CMK (cell line): ENCODE measurements at places on chromosomes 3 and 15.
A peak's percentile ranks its signal among the peaks of the same experiment; 100 is the strongest.

- DNase-seq, result no peak
Observed at GRCh38 chr3:42705058-42705767, 2.6 kb upstream of the HHATL start.

DNA sequence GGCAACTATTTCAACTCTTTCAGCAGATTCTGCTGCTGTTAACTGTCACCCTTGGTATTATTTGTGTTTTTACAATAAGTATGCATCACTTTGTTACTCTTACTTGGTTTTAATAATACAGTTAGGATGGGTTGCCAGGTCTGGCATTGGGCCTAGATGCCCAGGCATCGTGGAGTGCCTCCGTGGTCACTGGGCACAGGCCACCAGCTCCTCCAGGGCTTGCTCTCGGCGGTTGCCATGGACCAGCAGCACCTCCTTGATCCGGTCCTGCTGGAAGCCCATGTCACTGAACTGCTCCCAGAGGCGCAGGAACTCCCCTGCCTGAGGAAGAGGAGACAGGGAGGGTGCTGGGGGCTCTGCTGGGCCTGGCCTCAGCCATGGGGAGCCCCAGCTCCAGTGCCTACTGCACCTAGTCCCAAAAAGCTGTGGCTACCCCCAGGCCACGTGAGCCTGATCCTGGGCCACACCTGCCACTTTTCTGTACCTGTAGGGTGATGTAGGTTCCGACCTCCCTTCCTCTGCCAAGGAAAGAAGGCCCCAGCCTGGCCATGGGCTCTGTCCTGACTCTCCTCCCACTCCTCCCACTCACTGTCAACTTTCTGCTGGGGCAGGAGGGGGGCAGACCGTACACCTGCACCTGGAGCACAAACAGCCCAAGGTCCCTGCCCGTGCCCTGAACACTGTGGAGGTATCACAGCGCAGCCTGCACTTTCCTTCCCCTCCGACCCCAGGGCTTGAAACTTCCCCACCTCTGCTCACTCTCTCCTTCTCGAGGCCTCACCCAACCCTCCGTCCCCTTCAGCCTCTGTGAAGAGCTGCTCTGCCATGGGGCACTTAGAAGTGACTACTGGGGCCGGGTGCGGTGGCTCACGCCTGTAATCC is 16.6 kb downstream of the KBTBD13 start:
- DNase-seq, result no peak

DNA sequence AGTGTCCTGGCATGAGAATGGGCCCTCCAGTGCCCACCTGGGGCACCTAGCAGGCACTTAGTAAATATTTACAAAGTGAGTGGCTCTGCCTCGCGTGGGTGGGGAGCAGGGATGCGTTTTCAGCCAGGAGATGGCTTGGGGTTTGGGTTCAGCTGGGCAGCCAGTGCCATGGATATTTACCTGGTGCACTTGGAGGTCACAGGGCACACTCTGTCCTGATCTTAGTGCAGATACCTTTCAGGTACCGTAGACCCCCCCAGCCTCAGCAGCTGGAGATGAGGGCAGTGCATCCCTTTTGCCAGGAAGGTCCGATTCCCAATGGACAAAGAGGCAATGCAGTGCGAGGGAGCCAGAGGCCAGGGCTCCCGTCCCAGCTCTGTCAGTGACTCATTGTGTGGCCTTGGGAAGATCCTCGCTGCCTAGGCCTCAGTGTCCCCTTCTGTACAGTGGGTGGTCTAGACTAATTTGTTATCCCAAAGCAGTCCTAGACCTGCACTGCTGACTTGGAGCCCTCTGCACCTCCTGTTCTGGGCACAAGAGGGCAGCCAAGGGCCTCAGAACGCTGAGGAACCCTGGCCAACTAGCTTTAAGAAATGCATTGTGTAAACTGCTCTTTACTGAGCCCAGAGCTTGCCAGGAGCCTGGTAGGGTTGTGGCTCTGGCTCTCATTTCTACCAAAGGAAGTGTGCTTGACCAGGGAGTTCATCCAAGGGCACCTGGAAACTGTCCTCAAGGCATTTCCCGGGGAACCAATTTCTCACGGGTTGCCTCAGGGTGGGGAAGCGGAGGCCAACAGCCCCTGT is 16.0 kb downstream of the HDAC11 start:
- DNase-seq, result peak; percentile 60

- DNase-seq, result no peak
Observed at GRCh38 chr3:176566757-176567156, 630.5 kb downstream of the TBL1XR1 start.

DNA sequence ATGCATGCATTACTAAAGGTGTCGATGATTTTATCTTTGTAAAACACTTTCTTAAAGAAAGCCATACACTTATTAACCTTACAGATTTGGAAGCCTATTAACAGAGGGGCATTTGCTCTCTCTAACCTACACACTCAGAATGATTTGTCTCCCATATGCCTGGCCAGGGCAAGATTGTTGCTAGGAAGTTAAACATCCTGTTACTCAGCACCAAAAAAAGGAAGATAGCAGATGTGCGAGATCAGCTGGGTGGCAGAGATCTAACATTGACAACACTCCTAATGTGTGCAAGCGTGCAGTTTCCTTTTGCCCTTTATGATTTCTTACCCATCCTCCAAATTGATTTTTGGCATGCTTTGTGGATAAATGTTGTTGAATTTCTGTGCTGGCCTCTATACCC is 73.9 kb upstream of the TMEM108 start:
- no peak for DNase-seq

GRCh38 chr3:32447865-32448400 is 54.7 kb downstream of the CMTM6 start:
- DNase-seq, result no peak

GRCh38 chr3:140351466-140351865 is 326.4 kb upstream of the TRIM42 start:
- no peak for DNase-seq

- no peak for DNase-seq
Observed at GRCh38 chr3:127566833-127567232, 23.7 kb downstream of the TPRA1 start.

GRCh38 chr3:168096210-168096652 is 507 bp upstream of the GOLIM4 start:
- no peak for DNase-seq

DNA sequence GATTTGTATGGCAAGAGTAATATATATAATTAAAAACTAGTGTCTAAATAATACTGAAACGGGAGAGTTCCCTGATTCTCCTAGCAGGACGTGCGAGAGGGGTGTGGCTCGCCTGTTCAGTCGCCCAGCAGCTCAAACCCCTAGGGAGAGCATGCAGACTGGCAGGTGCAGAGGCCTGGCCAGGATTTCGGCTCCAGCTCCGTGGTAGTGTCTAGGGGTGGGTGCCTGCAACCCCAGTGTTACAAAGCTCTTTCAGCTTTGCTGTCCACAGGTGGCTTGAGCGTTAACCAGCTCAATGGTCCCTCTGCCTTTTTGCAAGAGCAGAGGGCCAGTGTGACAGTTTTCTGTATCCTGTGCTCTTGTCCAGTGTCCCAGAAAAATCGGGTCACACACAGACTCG is 226.6 kb downstream of the ALCAM start:
- DNase-seq, result no peak

DNA sequence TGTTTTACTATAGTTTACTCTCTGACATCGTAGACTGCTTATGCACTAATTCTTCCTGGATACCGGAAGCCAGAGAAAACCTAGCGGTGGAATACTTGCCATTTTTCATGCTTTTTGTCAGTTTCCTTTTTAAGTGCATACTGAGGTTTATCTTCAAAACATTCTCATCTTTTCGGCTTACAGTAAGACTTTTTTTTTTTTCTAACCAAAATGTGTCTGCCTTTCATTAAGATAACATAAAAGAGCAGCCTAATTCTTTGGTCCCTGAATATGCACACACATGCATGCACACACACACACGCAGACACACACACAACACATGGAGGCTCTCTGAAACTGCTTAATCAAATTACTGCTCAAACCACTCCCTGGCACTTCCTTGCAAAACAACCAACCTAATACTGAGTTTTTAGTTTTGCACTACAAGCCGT is 1.3 kb downstream of the ZNF445 start:
- no peak for DNase-seq
